Left renal cortex interstitium (tissue), 4 donors: ENCODE measurements at places on chromosomes 11 and 22.

- DNase-seq = no peak
Measured at GRCh38 chr11:10770626-10771254, 19.7 kb downstream of the CTR9 start.

DNA sequence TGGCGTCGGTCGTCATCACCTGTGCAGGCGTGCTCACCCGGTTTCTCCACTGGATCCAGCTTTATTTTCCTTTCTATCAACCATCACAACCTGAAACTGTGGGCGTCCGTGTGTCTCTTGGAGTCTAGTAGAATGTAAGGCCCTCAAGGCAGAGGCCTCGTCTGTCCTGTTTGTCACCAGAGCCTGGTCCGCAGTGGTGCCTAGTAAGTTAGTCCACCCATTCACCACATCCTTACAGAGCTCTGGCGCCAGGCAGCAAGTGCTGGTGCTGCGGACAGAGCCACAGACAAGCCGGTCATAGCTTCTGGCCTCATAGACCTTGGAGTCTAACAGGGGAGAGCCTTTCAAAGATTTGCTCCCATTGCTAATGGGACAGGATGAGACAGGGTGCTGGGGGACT is 64.4 kb upstream of the PARVG start:
- DNase-seq = no peak

DNA sequence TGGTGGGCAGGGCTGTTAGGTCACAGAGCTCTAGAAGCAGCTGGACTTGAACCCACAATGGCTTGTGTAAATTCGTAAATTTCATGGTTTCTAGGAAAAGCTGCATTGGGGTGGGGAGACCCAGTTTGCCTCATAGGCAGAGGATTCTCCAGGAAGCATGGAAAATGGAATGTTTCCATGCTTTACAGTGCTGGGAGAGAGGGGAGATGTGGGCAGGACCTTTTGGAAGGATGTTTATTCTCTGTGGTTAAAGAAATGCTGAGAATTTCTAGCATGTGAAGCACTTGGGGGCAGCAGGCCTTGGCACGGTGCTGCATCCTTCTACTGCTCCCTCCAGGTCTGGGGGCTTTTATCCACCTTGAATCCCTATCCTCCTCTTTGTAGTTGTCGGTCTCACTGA is 46.3 kb downstream of the TRAF6 start:
- no peak for DNase-seq

DNA sequence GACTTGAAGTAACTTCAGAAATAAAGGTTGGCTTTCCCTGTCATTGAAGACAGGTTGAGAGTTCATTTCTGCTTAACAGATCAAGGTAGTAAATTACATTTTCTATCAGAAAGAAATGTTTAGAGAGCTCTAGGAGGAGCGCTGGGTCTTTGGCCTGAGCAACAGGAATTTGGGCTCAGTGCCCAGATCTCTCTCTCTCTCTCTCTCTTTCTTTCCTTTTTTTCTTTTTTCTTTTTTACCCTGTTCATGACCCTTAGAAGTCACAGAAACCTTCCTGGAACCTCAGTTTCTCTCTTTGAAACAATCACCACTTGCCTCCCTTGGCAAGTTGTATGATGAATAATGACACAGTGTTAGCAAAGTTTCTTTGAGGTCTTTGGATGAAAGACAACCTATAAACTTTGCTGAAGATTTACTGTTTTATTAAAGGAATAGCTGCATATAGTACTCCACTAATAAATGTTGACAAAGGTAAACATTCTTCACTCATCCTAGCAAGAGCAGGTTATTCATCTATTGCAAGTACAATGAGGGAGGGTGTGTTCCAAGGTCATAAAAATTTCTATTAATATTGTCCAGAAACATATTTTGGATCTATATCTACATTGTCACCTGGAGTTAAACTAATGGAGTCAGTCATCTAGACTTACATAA is 35.5 kb upstream of the RASSF10 start:
- DNase-seq = no peak

GRCh38 chr11:575313-575995 is 816 bp upstream of the PHRF1 start:
- no peak for DNase-seq

DNA sequence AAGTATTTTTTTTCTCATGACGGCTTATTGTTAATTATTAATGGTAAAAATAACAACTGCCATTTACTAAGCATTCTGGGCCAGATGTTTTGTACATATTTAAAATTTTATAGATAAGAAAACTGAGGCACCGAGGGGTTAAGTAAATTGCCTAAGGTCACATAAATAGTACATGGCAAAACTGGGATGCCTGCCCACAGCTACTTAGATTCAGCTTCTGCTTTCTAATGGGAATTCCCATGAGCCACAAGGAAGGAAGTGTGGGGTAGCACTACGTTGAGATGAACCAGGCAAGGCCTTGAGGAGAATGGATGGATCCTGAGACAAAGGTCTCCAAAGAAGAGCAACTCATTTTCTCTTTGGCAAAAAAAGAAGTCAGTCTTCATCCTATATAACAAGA is 11.9 kb upstream of the PHF21A start:
- no peak for DNase-seq

- no peak for DNase-seq
Measured at GRCh38 chr11:134512571-134513538, 100.8 kb upstream of the B3GAT1 start.

GRCh38 chr11:26721948-26722475 is at the start of gene SLC5A12:
SLC5A12 (minus strand) TSS chr11:26722060; CDS start chr11:26721714, 346 bp downstream.
- DNase-seq = no peak

GRCh38 chr11:116043857-116044256 is 539.6 kb upstream of the CADM1 start:
- DNase-seq = no peak

DNA sequence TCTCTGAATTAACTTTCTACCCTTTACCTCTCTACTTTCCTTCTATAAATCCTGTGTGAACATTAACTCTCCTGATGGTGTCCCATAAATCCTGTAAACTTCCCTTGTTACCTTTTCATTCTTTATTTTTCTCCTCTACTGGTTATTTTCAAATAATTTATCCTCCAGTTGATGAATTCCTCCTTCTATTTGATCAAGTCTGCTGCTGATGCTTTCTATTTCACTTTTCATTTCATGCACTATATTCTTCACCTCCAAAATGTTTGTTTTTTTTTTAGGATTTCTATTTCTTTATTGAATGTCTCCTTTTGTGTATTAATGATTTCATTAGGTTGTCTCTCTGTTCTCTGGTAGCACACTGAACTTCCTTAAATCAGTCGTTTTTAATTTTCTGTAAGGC is 68.6 kb downstream of the KCNQ1OT1 start:
- DNase-seq = no peak

GRCh38 chr11:86519064-86519911 is 144.6 kb downstream of the CCDC81 start:
- peak; percentile 37 for DNase-seq
